Activated naive CD4-positive, alpha-beta T cell treated with anti-CD3 and anti-CD28 coated beads, Interleukin-2, amount 10 ng/mL, durations not matched to agents 7 days and 5 days (primary cell): ENCODE measurements at places on chromosomes 6 and 20.

DNA sequence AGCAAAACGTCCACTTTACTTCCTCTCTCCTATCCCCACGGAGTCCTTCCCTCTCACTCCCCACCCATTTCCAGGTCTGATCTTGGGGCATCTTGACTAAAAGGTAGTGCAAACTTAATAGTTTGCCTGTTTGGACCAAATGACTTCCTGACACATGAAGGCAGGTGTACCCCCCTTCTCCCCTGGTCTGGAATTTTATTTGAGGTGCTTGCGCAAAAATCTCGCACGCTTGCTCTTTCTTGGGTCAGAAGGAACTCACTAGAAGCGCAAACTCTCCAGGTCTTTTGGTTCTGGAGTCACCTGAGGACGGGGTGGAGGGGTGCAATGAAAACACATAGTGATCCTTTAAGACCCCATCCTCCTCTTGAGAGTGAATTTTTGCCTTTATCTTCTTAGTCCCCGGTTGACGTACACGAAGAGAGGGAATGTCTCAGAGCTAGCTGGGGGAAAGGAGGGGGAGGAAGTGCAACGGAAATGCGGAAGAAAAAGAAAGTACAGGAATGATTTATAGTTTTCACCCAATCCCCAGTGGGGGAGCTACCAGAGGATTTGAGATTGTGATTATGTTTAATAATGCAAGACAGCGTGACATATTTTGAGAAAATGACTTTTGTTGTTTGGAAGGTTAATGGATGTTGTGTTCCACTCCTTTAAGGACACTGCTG is 4.9 kb downstream of the ADGRB3 start:
- H3K27ac ChIP-seq, result no peak overlapping the region
- peaks cover 12% of the 10 kb centered on the region for H3K4me1 ChIP-seq
- DNase-seq, result no peak
- no peaks in the 10 kb centered on the region for H3K36me3 ChIP-seq
- no peak overlapping the region for H3K4me3 ChIP-seq

GRCh38 chr6:151881231-151881630 is 73.7 kb downstream of the ESR1 start:
- no peak for DNase-seq
- H3K27ac ChIP-seq, result no peak overlapping the region
- no peaks in the 10 kb centered on the region for H3K36me3 ChIP-seq
- no peaks in the 10 kb centered on the region for H3K27me3 ChIP-seq
- no peaks in the 10 kb centered on the region for H3K4me1 ChIP-seq

DNA sequence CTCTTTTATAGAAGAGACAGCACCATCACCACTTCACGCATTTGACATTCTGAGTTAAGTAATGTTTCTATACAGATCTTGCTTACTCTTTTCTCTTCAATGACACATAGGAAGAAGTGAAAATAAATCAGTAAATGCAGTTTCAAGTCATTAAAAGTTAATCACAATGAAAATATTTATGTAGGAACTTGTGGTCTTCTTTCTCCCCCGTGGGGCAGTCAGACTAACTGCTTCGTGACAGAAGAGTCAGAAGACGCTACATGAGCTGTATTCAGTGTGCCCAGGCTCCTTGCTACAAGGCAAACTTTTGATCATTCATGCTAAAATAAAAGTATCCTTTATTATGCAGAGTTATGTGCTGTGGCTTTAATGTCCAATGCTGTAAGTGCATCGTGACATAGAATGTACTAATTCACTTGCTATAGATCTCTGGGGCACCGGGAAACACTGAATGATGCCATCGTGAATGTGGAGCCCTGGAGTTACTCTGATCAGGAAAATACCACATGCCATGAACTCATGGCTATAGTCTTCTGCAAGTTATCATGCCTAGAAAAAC is 117.8 kb upstream of the TRAF3IP2 start:
- DNase-seq, result no peak
- H3K36me3 ChIP-seq, result peaks cover 80% of the 10 kb centered on the region
- no peak overlapping the region for H3K4me3 ChIP-seq
- peak overlapping the region; percentile 92 for H3K27ac ChIP-seq

DNA sequence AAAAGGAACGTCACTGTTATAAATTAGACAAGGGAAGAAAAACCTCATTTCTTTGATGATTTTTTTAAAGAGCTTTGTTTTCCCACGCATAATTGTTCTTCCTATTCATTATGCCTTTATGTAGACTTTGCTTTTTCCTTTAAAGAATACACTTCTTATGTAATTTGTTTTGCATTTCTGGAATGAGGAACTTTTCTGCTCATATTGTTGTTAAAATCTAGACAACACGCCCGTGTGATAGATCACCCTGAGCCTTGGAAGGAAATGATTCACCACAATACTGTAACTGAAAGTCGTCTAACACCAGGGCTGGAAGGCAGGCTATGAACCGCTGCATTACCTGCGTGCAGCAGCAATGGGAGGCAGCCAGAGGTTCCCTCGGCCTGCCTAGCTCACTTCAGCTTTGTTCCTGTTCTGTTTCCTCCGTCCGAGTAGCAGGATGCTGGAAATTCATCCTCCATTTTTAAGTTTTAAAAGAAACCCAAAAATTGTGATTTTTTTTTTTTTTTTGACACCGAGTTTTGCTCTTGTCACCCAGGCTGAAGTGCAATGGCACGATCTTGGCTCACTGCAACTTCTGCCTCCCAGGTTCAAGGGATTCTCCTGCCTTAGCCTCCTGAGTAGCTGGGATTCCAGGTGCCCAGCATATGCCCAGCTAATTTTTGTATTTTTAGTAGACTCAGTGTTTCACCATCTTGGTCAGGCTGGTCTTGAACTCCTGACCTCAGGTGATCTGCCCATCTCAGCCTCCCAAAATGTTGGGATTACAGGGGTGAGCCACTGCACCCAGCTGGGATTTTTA is 49.6 kb upstream of the ZNF217 start:
- H3K36me3 ChIP-seq, result no peaks in the 10 kb centered on the region
- DNase-seq, result peak; percentile 81
- no peaks in the 10 kb centered on the region for H3K27me3 ChIP-seq
- peaks cover 57% of the 10 kb centered on the region for H3K4me1 ChIP-seq
- peak overlapping the region; percentile 65 for H3K4me3 ChIP-seq

- H3K4me3 ChIP-seq, result no peak overlapping the region
- no peak overlapping the region for H3K27ac ChIP-seq
- H3K27me3 ChIP-seq, result no peaks in the 10 kb centered on the region
These were observed 13.5 kb downstream of the NCOA7 start for GRCh38 chr6:125804264-125804663.

GRCh38 chr6:89313006-89313405 is 2.1 kb downstream of the GABRR2 start:
- no peak overlapping the region for H3K27ac ChIP-seq
- H3K4me1 ChIP-seq, result no peaks in the 10 kb centered on the region
- no peak overlapping the region for H3K4me3 ChIP-seq
- DNase-seq, result no peak

DNA sequence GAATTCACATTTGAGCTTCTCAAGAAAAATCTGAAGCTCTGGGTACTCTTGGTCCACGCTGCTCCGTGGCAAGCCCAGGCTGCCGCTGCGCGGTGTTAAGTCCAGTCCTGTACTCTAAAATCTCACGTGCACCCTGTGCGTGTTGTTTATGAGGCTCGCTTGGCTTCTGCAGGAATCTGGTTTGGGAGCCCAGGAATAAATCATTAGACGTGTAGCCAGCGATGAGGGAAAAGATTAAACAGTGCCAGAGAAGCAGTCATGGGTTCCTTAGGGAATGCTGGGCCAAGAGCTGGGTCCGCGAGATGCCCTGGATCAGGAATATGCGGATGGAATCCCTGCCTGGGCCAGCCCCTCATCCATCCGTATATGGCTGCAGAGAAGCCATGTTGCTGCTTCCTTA is 87.3 kb downstream of the KCNB1 start:
- H3K27me3 ChIP-seq, result peaks cover 23% of the 10 kb centered on the region
- H3K27ac ChIP-seq, result no peak overlapping the region
- H3K4me1 ChIP-seq, result no peaks in the 10 kb centered on the region
- no peaks in the 10 kb centered on the region for H3K36me3 ChIP-seq
- no peak for DNase-seq
- no peak overlapping the region for H3K4me3 ChIP-seq

DNA sequence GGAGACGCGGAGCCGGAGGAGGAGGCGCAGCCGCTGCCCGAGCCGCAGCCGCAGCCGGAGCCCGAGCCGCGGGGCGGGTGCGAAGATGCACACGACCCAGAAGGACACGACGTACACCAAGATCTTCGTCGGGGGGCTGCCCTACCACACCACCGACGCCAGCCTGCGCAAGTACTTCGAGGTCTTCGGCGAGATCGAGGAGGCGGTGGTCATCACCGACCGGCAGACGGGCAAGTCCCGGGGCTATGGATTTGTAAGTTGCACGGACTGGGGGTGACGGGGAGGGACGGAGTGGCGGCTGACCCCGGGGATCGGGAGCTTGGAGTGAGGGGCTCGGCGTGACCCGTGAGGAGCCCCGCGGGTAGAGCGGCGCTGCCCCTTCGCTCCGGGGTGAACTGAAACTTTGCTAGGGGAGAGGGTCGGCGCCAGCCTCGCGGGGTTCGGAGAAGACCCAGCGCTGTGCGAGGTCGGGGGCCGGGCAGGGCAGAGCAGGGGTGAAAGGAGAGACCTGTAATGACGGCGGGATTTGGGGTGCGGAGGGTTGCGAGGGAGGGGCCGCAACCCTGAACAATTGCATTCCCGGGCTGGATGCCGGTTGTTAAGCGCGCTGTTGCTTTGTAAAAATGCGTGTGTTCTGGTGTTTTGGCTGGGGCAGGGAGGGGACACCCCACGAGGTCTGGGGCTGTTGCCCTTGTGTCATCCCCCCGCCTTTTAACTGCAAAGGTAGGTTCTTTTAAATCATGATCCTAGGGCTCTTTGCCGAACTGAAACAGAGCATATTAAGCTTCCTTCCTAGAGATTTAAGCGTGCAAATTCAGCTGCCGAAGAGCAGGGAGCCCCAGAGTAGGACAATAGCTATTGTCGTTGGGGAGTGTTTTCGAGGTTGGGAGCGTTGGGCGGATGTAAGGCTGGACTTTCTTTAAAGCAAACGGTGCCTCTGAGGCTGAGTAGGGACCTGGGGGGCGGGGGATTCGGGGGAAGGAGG is 628 bp downstream of the RBM24 start:
- peaks cover 1% of the 10 kb centered on the region for H3K36me3 ChIP-seq
- H3K27me3 ChIP-seq, result peaks cover 57% of the 10 kb centered on the region
- H3K4me1 ChIP-seq, result peaks cover 10% of the 10 kb centered on the region

DNA sequence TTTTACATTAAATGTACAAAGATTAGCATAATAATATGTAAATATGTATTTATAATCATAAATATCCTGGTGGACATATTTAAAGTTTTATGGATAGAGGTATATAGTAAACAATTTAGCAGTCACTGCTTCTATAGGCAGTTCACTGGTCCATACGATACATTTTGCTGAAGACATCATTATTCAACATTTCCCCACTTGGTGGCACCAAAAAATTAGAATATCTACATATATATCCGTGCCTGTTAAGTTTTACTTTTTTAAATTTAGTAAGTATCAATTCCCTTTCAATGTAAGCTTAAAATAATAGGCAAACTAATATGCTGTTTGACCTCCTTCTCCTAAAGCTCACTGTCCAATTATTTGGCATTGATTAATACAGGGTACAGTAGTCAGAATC is 64.2 kb downstream of the LMBRD1 start:
- no peak for DNase-seq
- no peaks in the 10 kb centered on the region for H3K27me3 ChIP-seq
- no peak overlapping the region for H3K27ac ChIP-seq
- H3K36me3 ChIP-seq, result peaks cover 2% of the 10 kb centered on the region
- no peak overlapping the region for H3K4me3 ChIP-seq

DNA sequence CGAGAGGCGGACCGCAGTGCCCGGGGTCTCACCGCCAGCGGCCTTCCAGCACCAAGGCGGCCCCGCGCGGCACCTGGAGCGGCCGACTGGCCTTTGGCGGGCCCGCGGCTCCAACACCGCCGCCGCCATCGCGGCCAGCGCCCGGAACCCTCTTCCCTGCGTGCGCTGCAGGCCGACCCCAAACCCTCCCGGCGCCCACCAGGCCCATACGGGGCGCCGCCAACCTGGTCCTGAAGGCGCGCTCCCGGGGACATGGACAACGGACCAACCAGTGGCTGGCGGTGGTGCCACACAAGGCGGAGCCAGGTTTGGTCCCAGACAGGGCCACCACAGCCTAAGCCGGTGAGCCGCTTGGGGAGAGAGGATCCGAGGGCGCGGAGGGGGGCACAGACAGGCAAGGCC is 1514.8 kb upstream of the DEFB115 start:
- H3K27me3 ChIP-seq, result peaks cover 12% of the 10 kb centered on the region
- H3K4me1 ChIP-seq, result no peaks in the 10 kb centered on the region
- DNase-seq, result no peak
- H3K27ac ChIP-seq, result no peak overlapping the region
- H3K36me3 ChIP-seq, result no peaks in the 10 kb centered on the region

- H3K4me1 ChIP-seq, result peaks cover 64% of the 10 kb centered on the region
- peak overlapping the region; percentile 96 for H3K27ac ChIP-seq
- no peaks in the 10 kb centered on the region for H3K27me3 ChIP-seq
- H3K36me3 ChIP-seq, result peaks cover 62% of the 10 kb centered on the region
These were observed 2.3 kb downstream of the CCND3 start for GRCh38 chr6:41939176-41939847.
